Breast epithelium (tissue), 4 donors: ENCODE measurements at places on chromosomes 11 and 22.
A peak's percentile ranks its signal among the peaks of the same experiment; 100 is the strongest.

- no peak for DNase-seq
Observed at GRCh38 chr11:104682206-104682605, 216.1 kb downstream of the CASP12 start.

GRCh38 chr11:75697906-75698581, 19.6 kb upstream of the MOGAT2 start:
- no peak for DNase-seq

GRCh38 chr11:119375337-119376196, 5.9 kb downstream of the USP2 start:
- DNase-seq = peak; percentile 55

GRCh38 chr22:20248461-20248978, 19.6 kb downstream of the RTN4R start:
- DNase-seq = no peak

GRCh38 chr22:40819599-40820140, 524 bp upstream of the SLC25A17 start:
- no peak for DNase-seq

DNA sequence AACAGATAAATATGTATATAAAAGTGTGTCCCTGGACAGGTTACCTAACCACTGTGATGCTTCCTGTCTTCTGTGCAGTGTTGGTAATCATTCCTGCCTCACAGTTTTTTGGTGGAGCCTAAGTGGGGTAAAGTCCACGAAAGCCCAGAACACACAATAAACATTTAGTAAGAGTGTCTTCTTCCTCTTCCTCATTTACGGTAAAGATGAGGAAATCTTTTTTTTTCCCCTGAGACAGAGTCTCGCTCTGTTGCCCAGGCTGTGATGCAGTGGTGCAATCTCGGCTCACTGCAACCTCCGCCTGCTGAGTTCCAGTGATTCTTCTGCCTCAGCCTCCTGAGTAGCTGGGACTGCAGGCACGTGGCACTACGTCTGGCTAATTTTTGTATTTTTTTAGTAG, 117.1 kb downstream of the LDLRAD3 start:
- DNase-seq = no peak
